ENCODE measurements at places on chromosomes 16 and 17.

- peak; percentile 64 for DNase-seq
These were observed 39.8 kb downstream of the USP43 start for GRCh38 chr17:9684955-9685621.

- no peak for DNase-seq
These were observed 2.8 kb downstream of the HEATR3 start for GRCh38 chr16:50068550-50068949.

DNA sequence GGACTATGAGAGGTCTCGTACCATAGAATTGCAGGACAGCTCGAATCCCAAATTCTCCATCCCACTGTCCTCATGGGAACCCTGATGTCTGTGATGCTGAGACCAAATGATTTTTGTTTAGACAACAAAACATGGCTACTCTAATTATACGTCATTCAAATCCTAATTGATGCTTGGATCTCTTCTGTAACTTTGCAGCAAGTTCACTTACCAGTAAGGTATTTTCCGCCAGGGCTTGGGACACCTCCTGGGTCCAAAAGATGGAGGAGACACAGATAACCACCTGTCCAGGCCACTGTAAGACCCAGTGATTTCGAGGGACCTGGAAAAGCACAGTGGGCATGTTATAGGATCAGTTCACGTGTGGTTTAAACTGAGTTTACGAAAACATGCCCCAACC is 92.8 kb downstream of the DNAH3 start:
- no peak for DNase-seq

DNA sequence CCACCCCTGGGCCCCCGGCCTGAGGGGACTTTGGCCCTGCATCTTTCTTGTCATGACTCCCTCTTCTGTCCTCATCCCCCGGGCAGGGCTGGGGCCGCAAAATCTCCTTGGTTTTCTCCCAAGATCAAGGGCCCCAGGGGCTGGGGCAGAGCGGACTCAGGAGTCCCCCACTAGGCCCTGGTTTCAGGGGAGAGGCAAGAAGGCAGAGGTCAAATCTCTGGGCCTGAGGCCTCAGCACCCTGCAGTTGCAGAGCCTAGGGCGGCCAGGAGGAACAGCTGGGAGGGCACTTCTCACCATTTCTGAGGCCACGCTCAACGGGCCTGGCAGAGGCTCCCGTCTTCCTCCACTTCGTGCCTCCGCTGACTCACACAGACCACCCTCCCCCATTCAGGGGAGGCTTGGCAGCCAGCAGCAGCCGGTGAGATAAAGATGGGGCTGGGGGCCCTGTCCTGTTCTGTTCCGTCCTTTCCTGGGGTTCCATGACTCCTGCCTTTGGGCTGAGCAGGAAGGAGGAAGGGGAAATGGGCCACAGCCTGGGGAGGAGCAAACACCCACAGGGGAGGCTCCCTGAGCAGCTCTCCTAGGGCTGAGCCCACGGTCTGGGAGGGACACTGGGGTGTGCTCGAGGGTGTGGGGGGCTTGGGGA is 12.4 kb downstream of the ZSCAN10 start:
- no peak for DNase-seq

DNA sequence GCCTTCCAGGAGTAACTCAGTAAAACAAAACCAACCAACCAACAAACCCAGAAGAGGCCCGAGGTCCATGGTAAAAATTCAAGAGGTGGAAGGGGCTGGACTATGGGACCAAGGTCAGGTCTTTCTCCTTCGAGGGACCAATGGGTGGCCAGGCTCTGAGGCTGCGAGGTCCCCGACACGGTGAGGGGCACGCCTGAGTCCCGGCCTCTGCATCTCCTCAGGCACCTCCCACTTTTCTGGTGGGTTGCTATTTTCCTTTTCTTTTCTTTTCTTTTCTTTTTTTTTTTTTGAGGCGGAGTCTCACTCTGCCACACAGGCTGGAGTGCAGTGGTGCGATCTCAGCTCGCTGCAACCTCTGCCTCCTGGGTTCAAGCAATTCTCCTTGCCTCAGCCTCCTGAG is 18.0 kb downstream of the CD7 start:
- no peak for DNase-seq

GRCh38 chr16:78522327-78522726 is 422.9 kb downstream of the WWOX start:
- DNase-seq: no peak

DNA sequence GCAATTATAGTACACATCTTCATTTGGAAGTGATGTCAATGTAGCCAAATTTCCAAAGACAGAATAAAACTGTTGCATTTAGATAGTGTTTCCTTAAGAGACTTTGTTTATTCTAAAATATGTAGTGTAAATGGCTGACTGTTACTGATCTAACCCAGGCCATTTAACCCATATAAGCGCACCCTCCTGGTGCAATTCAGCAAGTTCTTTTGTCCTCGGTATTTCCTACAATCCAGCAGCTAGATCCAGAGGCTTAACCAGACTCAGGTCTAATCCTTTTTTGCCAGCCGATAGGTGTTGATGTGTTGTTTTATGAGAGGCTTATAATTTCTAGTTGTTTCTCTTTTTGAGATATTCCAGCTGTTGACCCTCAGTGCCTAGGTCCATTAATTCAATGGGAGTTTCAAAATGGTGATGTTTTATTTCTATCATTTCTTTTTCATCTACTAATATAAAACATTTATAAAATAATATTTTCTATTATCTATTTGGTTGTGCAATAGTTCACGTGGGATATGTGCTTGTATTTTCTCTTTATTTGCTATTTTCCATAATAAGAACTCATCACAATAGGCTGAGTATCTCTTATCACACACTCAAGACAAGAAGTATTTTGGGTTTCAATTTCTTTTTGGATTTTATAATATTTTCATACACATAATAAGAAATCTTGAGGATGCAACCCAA is 14.5 kb downstream of the ABCA9 start:
- no peak for DNase-seq

DNA sequence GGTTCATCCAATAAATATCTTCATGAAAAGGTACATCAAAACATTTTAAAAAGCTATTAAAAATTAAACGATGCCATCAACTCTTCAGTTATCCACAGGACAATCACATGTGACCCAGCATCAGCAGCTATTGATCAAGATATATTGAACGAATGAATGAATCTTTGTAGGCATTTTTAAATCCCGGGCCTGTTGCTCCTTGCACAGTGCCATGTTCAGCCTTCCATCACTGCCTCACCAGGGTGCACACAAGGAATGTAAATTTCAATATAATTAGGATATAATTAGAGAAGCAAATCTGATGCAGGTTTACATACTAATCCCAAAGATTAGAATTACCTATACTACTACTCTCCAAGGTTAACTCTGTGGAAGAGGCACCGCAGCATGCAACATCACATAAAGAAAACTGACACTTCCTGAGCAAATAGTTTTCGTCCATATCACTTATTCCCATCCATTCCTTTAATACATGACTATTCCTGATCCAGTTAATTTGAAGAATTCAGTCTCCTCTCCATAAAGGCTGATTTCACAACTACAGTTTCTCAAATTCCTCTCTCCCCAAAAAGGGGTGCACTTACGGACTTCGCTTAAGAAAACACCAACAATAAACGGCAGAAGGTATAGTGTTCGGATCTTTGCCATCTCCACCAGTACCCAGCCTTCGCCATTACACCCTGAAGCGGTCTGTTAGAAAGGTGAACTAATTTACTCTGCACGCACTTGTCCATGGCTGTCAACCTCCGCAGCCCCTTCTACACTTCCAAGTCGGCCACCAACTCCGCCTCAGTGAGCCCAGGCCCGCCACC is 938 bp downstream of the NCOR1 start:
- DNase-seq: peak; percentile 40

DNA sequence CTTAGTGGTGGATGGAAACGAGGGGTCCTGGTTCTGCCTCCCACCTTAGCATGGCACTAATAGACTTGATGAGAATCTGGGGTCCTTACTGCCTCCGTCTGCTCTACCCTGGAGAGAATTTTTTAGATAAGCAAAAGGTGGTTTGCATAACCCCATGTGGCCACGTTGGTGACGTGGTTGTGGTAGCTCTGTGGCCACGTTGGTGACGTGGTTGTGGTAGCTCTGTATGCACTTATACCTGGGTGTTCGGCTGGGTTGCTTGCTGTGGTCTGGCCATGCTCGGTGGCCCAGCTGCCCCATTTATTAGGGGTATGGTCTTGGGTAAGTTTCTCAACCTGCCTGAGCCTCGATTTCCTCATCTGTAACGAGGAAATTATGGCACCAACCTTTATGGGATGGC is 13.0 kb downstream of the SPIRE2 start:
- no peak for DNase-seq

DNA sequence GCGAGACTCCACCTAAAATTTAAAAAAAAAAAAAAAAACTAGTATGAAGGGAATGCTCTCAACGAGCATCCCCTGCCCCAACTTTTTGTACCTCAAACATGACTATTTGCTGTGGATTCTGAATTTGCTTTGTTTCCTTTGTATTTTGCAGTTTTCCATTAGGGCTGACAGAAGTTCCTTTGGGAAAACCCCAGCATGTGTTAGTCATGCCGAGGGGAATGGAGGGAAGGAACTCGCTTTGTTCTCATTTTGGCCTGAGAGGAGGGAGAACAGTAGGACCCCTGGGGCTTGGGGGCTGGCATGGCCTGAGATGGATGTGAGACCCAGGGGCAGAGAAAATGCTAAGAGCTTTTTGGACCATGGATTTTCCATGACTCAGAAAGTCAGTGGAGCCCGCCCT is 20.5 kb downstream of the KRT9 start:
- no peak for DNase-seq

DNA sequence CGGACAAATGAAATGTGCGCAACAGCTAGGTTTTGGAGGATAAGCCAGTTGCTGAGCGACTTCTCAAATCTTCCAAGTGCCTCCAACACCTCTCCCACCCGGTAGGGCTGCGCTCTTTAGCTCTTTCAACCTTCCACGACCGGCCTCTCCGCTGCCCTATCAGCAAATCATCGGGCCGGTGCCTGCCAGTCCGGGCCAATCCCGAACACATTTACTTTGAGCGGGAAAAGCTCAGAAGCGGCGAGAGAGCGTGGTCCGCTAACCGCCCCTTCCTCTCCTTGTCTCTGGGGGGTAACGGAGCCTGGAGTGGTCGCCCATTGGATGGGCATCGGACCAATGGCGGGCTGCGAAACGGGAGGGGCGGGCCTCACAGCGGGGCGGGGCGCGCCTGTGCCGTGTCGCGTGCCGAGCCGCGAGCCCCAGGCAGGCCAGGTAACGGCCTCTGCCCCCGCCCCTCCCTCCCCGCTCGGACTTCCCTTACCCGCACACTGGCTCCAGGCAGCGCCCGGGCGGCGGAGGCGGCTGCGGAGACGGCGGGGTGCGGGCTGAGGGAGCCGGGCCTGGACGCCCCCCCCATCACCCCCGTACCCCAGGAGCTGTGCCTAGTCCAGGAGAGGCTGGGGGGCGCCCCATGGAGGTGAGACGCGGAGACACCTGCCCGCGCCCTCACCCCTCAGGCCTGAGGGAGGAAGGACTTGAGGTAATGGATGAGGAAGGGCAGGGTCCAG is at the start of gene MEIOC:
Gene MEIOC, plus strand, starts transcription at position 486 of the 728 bp plus-strand sequence. Its CDS starts 146 bp downstream, at position 632.
- peak; percentile 78 for DNase-seq

GRCh38 chr17:71792966-71793365 is 327.9 kb upstream of the SOX9 start:
- DNase-seq: no peak

DNA sequence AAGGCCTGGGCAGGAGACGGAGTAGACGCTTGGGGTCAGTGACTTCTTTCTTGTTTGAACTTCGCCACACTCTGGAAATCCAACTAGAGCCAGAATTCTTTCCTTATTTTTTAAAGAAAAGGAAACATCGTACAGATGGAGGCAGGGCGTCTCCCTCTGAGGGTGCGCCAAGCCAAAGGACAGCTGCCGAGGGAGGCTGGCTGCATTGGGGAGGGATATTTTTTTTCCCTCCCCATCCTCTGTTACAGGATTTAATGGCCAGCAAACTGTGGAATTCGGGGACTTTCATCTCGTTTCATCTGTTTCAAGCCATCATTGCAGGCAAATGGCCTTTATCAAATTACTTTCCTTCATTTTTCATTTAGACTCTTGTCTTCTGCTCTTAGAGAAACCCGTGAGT is 15.9 kb downstream of the CDK5R1 start:
- DNase-seq: no peak

DNA sequence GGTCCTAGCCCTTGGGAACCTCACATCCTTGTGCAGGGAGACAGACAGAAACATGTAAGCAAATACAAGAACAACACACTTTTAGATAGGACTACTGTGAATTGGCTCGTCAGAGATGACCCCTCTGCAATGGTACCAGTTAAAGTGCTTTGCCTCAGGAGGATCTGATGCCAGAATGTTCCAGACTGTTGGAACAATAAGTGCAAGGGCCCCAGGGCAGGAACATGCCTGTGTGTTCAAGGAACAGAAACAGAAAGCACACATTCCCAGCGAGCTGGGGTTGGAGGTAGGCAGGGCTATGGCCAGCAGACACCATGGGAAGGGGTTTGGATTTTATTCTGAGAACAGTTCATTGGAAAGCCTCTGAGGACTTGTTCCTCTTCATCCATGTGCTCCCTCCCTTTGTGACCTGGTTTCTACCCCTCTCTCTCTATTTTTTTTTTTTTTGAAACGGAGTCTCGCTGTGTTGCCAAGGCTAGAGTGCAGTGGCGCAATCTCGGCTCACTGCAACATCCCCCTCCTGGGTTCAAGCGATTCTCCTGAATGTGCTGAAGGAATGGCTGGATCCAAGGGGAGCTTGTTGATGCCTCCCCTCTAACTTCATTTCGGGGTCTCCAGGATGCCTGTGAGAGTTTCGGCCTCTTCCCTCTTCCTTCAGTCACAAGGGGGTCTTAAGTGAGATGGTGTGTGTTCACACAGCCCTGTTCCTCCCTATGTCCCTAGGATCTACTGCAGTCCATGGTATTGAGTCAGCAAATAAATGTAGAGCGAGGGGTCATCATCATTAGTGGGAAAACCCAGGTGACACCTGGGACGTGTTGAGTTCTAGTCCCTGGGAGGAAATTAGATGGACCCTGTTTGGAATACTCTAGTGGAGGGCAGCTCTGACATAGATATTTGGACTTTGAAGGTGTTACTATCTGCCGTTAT is 6.4 kb downstream of the STAT5A start:
- no peak for DNase-seq

- DNase-seq: no peak
These were observed 10.1 kb downstream of the IL32 start for GRCh38 chr16:3075523-3075915.

DNA sequence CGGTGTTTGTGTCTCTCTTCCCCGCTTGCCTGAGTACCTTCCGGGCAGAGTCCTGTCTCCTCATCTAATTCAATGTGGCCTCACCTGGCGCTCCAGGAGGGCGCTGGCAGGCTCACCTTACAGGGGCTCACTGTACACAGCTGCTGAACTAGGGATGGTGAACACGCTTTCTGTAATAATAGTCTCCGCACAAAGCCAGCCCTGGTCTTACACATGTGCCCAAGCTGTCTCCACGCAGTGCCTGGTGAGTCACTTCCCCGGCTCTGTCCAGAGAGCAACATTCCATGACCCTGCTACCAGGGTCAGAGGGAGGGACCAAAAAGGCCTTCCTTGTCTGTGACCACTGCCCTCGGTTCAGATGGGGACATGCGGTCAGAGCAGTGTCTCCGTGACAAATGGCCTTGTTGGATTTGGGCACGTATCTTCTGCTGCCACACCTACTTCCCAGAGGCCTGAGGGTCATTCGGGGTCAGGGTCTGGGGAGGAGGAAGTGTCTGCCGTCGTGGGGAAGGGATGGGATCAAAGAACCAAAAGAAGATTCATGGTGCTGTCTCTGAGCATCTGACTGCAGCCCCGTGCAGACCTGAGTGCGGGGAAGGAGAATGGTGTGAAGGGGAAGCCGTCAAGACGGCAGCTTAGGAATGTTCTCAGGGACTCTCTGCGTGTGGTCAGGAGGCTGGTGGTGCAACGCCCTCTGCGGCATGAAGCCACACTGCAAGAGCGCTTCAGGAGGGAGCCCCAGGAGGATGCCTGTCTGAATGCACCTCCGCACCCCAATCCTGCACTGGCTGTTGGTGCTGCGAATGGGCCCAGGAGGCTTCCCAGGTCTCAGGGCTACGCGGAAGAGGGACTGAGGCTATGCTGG is 68.8 kb downstream of the IL21R start:
- DNase-seq: no peak
